ENCODE measurements at places on chromosomes 11 and 22.

- DNase-seq: no peak
Measured at GRCh38 chr11:127815331-127815730, 772.0 kb downstream of the ETS1 start.

DNA sequence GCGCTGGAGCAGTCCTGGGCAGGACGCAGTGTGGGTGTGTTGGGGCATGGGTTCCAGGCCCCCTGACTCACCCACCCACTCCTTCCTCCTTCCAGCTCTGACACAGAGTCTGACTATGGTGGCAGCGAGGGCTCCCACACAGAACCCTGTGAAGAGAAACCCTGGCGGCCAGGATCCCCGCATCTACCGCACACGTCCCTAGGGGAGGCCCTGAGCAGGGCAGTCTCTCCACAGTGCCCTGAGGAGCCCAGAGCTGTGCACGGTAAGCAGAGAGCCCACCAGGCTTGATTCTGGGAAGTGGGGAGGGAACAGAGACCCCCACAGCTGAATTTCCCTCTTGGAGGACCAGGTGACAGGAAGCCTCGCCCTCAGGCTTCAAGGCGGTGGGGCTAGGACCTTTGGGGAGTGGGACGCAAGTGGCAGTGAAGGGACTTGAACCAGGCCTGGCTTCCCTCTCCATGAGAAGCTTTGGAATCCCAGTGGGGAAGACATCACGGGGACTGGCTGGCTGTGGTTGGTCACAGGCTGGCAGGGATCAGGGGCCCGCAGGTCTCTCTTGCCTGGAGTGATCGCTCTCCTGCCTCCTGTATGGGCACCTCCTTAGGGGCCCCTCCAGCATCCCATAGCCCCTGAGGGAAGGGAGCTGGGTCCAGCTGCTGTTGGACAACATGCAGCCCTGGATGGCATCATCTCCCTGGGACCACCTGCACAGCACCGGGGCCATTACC, 96.4 kb upstream of the PARVA start:
- DNase-seq: no peak

DNA sequence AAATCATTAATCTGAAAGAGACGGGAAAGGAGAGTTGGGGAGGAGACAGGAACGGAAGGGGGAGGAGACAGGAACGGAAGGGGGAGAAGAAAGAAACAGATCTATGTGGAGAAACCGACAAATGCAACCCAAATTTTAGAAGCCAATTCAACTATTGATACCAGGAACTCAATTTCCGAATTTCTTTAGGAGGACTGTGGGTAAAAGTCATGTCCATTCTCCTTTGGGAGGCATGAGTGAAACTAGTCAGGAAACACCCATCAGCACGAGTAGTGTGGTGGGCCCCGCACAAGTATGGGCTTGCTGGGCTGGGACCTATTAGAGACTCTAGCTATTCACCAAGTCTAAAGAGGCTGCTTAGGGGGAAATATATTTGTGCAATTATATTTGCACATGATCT, 18.1 kb downstream of the ANO3 start:
- DNase-seq: no peak

- peak; percentile 31 for DNase-seq
Measured at GRCh38 chr22:40509401-40510134, 127.0 kb downstream of the MRTFA start.

- peak; percentile 60 for DNase-seq
Measured at GRCh38 chr11:561148-562003, 606 bp downstream of the RASSF7 start.

Data from GM03348 (cell line).